Hypothalamus (tissue), 51 donors: ENCODE measurements at places on chromosomes 6 and 20.

- DNase-seq = no peak
Observed at GRCh38 chr20:1287787-1288569, 21.9 kb downstream of the SNPH start.

GRCh38 chr20:47411161-47411560, 54.7 kb upstream of the ZMYND8 start:
- no peak for DNase-seq

DNA sequence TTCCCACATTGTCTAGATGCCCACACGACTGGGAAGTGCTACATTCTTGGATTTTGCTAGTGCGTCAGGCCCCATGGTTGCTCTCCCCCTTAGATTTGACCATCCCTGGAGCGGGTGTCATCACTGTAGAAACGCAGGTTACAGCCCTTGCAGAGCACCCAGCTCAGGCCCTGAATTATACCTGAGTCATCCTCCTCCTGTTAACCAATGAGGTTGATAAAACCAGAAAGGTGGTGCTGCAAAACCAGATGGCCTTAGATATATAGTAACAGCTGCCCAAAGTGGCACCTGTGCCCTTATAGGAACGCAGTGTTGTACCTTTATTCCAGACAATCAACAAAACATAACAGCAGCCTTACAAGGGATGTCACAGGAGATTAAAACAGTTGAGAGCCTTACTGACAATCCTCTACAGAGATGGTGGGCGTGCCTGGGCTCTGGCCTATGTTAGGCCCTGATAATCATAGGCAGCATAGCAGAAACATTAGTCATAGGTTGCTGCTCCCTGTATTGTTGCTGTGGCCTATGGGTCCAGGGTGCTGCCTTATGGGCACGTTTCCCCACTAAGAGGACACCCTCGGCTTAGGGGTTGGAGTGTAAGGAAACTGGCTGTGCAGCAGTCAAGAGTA, 33.6 kb upstream of the HSF2 start:
- no peak for DNase-seq

DNA sequence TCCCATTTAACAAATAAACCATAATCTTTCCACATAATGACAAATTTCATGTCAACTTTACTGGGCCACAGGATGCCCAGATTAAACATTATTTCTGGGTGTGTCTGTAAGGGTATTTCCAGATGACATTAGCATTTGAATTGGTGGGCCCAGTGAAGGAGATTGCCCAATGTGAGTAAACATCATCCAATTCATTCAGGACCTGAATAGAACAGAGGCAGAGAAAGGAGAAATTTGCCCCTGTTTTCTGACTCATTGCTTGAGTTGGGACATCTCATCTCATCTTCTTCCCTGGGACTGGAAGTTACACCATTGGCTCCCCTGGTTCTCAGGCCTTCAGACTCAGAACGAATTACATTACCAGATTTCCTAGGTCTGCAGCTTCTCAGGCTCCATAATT, 142.9 kb downstream of the TPBG start:
- no peak for DNase-seq

- no peak for DNase-seq
Observed at GRCh38 chr20:40502576-40502975, 186.5 kb downstream of the MAFB start.

- no peak for DNase-seq
Observed at GRCh38 chr6:45961125-45961524, 54.5 kb downstream of the CLIC5 start.

DNA sequence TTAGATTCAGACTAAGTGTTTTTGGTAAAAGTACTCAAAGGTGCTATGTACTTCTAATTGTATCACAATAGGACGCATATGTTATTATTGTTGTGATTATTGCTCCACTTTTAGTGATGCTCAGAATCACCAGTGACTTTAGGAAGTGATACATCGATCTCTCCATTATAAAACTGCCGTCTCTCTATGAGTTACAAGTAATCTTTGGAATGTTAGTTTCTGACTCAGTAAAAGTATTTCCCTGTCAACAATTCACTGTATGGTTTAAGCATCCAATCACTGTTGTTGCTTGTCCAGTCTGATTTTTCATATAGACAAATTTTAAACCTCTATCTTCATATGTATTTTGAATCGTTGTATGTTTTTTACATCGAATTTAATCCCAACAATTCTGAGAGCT, 9.4 kb downstream of the DCBLD1 start:
- DNase-seq = no peak

DNA sequence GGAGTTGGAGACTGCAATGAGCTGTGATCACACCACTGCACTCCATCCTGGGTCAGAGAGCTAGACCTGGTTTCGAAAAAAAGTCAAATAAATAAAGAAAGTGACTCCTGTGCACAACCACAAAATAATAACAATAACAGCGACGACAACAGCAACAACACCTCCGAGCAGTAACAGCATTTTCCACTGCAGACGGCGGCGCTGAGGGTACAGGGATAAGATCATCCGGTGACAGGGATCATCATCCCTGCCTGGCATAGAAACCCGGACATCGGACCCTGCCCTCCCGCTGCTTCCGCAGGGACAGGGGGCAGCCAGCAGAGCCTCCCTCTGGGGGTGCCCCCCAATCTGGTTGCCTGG, 11.5 kb downstream of the SRXN1 start:
- no peak for DNase-seq

- no peak for DNase-seq
Observed at GRCh38 chr20:46571418-46571817, 21.0 kb upstream of the OCSTAMP start.

DNA sequence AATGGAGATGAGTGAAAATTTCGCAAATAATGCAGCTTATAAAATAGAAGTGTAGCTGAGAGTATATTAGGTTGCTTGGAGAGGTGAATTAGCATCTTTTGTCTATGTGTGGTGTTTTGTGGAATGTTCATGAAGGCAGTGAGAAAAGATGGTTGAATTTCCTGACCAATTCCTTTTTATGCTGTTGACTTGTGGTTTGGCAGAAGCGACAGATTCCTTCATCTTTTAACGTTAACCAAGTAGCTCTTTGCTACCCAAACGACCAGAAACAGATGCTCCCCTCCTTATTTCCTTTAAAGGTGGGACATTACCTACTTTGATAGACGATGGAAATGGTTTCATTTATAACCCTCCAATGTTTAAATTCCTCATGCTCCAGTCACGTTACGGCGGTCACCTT, 390.5 kb downstream of the QKI start:
- DNase-seq = no peak

GRCh38 chr6:101818051-101818450, 424.5 kb downstream of the GRIK2 start:
- DNase-seq = no peak

DNA sequence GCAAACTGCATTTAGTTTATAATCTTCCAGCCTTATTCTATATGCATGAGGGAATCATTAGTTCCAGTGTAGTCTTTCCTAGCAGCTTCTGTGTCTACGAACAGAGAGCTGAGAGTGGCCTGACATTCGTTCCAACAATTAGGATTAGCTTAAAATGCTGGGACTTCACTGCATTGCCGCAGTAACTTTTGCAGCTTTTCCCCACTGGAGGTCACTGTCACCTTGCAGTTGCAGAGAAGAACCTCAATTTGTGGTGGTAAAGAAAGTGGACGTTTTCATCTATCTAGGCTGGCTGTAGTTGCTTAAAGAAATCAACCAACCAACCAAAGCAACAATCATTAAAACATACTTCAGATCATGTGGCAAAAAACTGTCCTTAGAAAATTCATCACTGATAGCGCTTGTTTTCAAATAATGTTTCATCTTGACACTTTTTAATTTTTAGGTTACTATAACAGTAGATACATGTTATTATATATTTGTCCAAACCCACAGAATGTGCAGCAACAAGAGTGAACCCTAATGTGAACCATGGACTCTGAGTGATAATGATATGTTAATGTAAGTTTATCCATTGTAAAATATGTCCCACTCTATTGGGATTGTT, 12.2 kb downstream of the MYLK4 start:
- no peak for DNase-seq
